ENCODE measurements at places on chromosomes 7 and 10. TPM values are rescaled to one million over a fixed set of nuclear protein-coding genes. Genes with fewer than 3 reads are reported as not detected.

Gene ATOH7
- not detected for total RNA-seq

Gene DMBT1
- total RNA-seq = not detected

Gene TDRD1
- total RNA-seq = 0.22 TPM

Gene DLD
- total RNA-seq = 47.9 TPM

Gene FZD1
- 0.49 TPM for total RNA-seq

GRCh38 chr10:49653273-49653929 lies 26.1 kb upstream of the C10orf53 start:
- H3K4me1 ChIP-seq = no peaks in the 10 kb centered on the region
- no peak overlapping the region for H3K27ac ChIP-seq
- no peaks in the 10 kb centered on the region for H3K27me3 ChIP-seq
- DNase-seq = no peak
- no peak overlapping the region for H3K4me3 ChIP-seq

- no peaks in the 10 kb centered on the region for H3K4me1 ChIP-seq
- H3K27ac ChIP-seq = no peak overlapping the region
- no peak overlapping the region for H3K4me3 ChIP-seq
- no peak for DNase-seq
Measured at GRCh38 chr10:110378533-110379108, 73.9 kb upstream of the SMNDC1 start.

DNA sequence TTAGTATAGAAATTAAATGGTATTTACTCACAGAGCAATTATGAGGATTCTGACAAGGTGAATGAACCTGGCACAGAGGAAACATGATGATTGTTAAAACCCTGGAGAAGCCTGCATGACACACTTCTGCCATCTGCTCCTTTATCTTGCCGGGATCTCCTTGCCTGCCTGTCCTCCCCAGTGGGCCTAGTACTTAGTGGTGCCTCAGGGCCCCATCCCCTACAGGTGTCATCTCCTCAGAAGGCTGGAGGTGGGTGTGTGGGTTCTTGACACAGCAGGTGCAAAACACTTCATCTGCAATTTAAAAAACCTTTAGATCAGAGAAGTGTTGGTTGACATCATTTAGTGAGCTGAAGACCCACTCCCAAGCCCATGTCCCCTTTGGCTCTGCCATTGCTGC lies 261.2 kb downstream of the ADRA2A start:
- H3K4me3 ChIP-seq = no peak overlapping the region
- DNase-seq = no peak
- H3K4me1 ChIP-seq = peaks cover 4% of the 10 kb centered on the region
- H3K27me3 ChIP-seq = no peaks in the 10 kb centered on the region
- no peaks in the 10 kb centered on the region for H3K36me3 ChIP-seq

DNA sequence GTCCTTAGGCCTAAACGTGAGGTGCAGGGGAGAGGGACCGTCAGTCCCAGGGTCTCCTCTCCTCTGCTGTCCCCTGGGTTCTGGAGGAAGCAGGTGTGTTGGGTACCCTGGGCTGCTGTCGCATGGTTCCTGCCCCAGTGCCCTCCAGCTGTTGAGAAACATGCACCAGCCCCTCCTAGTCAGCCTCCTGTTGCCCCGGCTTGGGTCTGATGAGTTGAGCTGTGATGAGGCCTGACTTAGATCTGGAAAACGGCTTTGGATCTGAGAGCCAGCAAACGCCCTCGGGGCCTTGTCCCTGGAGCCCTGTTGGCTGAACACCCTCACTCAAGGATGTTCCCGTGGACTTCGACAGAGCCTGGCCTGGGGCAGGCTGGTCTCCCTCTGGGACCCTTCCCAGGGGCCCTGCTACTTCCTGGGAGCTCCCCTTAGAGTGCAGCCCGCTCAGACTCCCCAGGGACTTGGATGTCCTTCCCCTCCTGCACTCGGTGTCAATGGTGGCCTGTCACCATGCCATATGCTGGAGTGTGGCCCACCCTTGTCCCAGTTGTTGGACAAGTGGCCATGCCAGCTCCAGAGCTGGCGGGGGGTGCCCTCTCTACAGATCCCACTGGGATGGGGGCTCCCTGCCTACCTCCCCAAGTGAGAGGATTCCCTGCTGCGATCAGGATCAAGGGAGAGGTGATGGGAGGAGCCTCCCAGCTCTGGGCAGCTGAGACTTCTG lies 12.3 kb downstream of the ZNF316 start:
- no peaks in the 10 kb centered on the region for H3K27me3 ChIP-seq
- no peak for DNase-seq
- no peaks in the 10 kb centered on the region for H3K4me1 ChIP-seq
- no peak overlapping the region for H3K27ac ChIP-seq

- no peak overlapping the region for H3K27ac ChIP-seq
- no peak overlapping the region for H3K4me3 ChIP-seq
- DNase-seq = no peak
Measured at GRCh38 chr10:71228875-71229675, 16.7 kb downstream of the UNC5B start.

DNA sequence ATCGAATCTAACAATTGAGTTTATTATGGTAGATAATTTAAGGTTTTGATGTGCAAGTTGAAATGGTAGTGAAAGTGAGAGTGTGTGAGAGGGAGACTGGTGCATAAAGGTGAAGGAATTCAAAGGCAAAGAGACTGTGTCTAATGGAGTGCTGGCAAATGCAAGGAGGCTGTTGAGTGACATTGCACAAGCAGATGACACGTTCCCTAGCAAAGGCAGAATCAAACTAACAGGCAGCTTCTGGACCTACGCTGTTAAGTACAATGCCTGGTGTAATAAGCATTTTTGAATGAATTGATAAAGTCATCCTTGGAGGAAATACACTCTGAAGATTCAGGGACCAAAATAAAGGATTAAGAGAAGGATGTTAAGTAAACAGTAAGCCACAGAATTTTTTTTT lies 11.7 kb upstream of the GPR141 start:
- no peak for DNase-seq
- no peaks in the 10 kb centered on the region for H3K36me3 ChIP-seq
- H3K27ac ChIP-seq = no peak overlapping the region
- peaks cover 11% of the 10 kb centered on the region for H3K27me3 ChIP-seq

- H3K4me3 ChIP-seq = no peak overlapping the region
- no peaks in the 10 kb centered on the region for H3K36me3 ChIP-seq
- no peak for DNase-seq
- H3K27ac ChIP-seq = no peak overlapping the region
Measured at GRCh38 chr7:18740579-18740988, 245.0 kb downstream of the HDAC9 start.
